Activated CD8-positive, alpha-beta T cell treated with anti-CD3 and anti-CD28 coated beads for 36 hours (primary cell): ENCODE measurements at places on chromosomes 11 and 22.

GRCh38 chr11:64297699-64298358 is 2.3 kb upstream of the CATSPERZ start:
- DNase-seq, result no peak
- H3K27me3 ChIP-seq, result peaks cover 73% of the 10 kb centered on the region
- H3K4me3 ChIP-seq, result no peak overlapping the region
- H3K36me3 ChIP-seq, result no peaks in the 10 kb centered on the region

GRCh38 chr22:45575607-45576272 is 73.1 kb downstream of the FBLN1 start:
- peaks cover 7% of the 10 kb centered on the region for H3K27me3 ChIP-seq
- no peak overlapping the region for H3K4me3 ChIP-seq
- no peak for DNase-seq
- no peak overlapping the region for H3K27ac ChIP-seq
- H3K4me1 ChIP-seq, result no peaks in the 10 kb centered on the region

DNA sequence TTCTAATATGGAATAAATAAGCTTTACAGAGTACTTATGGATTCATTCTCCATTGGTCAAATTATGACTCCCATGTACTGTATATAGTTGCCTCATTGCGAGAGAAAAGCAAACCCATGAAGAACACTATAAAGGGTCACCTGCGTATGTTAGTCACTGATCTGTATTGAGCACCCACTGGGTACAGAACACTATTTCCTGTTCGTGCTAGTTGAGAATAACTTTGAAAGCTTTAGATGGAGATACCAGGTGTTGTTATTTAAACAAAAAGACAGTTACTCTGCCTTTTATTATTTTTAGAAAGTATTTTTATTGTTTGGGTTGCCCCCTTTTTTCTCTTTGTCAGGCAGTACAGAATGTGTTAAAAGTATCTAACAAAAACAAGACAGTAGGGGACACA is 79.9 kb downstream of the DEUP1 start:
- no peak overlapping the region for H3K4me3 ChIP-seq
- peaks cover 3% of the 10 kb centered on the region for H3K27me3 ChIP-seq
- DNase-seq, result no peak
- peaks cover 1% of the 10 kb centered on the region for H3K4me1 ChIP-seq
- no peaks in the 10 kb centered on the region for H3K36me3 ChIP-seq

GRCh38 chr22:41524809-41525449 is 19.3 kb downstream of the POLR3H start:
- peak; percentile 88 for DNase-seq
- H3K4me1 ChIP-seq, result peaks cover 16% of the 10 kb centered on the region
- no peaks in the 10 kb centered on the region for H3K27me3 ChIP-seq
- H3K4me3 ChIP-seq, result no peak overlapping the region

DNA sequence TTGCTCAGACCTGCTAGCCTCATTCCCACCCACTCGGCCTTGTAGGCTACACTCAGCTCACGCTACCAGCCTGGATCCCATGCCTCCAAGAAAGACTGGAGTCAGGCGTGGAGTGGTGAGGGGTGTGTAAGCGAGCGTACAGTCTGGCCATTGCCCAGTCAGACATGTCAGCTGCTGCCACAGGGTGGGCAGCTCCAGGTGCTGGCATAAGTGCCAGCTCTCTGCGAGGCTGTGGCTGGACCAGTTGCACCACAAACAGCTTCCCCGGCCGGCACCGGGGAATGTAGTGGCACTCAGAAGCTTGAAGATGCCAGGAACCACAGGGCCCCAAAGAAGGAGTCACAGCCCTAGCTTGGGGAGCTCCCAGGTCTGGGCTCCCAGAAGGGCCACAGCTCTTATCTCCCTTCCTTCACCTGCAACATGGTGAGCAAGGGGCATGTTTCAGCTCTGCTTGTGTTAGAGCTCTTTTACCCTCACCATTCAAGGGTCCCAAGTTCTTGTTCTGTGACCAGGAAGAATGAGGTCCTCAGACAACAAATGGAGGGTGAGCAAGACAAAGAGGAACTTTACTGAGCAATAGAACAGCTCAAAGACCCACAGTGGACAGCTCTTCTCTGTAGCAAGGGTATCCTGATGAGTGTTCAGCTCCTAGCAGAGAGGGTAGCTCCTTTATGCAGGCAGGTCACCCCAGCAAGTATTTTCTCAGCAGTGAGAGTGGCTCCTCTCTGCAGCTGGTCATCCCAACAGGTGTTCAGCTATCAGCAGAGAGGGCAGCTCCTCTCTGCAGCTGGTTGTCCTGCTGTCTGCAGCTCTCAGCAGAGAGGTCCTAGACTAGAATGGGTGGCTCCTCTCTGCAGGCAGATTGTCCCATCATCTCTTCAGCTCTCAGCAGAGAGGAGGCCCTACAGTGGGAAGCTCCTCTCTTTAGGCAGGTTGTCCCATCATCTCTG is 6.0 kb downstream of the SBF2 start:
- peaks cover 19% of the 10 kb centered on the region for H3K4me1 ChIP-seq
- no peak overlapping the region for H3K4me3 ChIP-seq
- no peak for DNase-seq
- peaks cover 4% of the 10 kb centered on the region for H3K27me3 ChIP-seq

DNA sequence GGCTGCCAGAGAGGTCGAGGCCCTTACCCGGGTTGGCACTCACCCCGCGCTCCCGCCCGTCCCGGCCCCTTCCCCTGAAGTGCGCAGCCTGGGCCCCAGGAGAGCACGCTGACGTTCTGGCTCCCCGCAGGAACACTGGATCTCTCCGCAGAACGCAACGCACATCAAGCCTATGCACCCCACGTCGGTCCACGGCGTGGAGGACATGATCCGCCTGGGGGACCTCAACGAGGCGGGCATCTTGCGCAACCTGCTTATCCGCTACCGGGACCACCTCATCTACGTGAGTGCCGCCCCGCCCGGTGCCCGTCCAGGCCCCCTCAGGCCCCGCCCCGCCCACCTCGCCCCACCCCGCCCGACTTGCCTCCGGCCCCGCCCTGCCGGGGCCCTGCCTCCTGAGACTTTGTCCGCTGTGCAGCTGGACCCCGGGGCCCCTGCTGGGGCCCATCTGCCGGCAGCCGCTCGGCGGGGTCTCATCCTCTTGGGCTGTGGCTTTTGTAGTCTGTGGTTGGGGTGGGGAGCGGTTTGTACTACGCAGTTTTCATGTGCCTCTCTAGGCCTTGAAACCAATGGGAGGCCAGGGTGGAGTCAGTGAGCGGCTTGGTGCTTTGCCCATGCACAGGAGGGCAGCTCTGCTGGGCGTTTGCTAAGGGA is 19.7 kb downstream of the MYO7A start:
- H3K27ac ChIP-seq, result peak overlapping the region; percentile 60
- peak; percentile 74 for DNase-seq
- no peaks in the 10 kb centered on the region for H3K27me3 ChIP-seq
- peaks cover 39% of the 10 kb centered on the region for H3K4me1 ChIP-seq

DNA sequence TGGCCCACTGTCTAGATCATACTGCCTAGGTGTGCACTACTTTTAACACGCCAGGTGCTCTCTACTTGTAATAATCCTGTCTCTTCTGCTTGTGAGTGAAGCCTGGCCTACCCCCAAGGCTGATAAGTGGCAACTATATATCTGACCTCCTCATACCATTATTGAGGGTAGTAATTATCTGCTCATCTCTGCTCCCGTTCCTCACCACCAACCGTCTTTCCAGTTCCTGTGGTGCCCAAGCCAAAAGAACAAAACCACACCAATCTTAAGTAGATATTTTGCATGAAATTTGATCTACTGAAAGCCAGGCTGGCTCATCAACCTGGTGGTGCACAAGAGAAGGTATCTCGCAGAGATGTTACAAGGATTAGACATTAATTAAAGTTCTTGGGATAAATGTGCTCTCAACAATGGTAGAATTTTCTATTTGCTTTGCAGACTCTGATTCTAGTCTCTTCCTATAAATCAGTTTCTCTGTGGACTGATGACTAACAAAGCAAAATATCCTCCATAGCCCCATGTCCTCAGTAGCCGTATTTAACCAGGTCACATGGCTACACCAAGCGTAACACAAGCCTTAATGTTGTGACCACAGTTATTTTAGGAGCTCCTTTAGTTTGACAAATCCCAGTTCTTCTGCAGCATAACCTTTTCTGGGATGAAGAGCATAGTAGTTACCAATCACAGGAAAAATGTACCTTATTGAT is 267.2 kb downstream of the NTM start:
- H3K4me3 ChIP-seq, result no peak overlapping the region
- no peaks in the 10 kb centered on the region for H3K27me3 ChIP-seq
- H3K36me3 ChIP-seq, result no peaks in the 10 kb centered on the region
- no peak overlapping the region for H3K27ac ChIP-seq
- H3K4me1 ChIP-seq, result no peaks in the 10 kb centered on the region
- DNase-seq, result no peak

- H3K27me3 ChIP-seq, result peaks cover 38% of the 10 kb centered on the region
- H3K27ac ChIP-seq, result no peak overlapping the region
- no peak overlapping the region for H3K4me3 ChIP-seq
- no peaks in the 10 kb centered on the region for H3K36me3 ChIP-seq
- DNase-seq, result no peak
- H3K4me1 ChIP-seq, result peaks cover 11% of the 10 kb centered on the region
These were observed 9.9 kb upstream of the MAP6 start for GRCh38 chr11:75678620-75679259.

GRCh38 chr11:70925238-70925637 is 327.1 kb downstream of the SHANK2 start:
- no peak for DNase-seq
- H3K27me3 ChIP-seq, result peaks cover 5% of the 10 kb centered on the region
- no peak overlapping the region for H3K27ac ChIP-seq

DNA sequence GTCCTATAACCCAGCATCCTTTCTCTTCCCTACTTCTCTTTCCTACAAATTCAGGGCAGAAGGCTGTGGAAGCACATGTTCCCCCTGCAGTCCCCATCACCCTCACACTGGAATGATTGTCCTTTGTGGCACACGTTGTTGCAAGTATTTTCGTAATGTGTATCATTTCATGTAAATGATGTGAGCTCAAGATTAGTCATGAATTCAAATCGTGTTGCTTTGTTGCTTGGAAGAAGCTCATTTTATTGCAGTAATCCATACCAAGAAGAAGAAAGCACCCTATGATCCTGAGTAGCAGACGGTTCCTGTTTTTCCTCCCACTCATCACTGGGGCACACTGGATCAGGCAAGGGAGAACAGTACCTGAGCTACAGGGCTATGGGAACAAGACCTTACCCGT is 173.4 kb downstream of the NCAM1 start:
- H3K36me3 ChIP-seq, result no peaks in the 10 kb centered on the region
- H3K27ac ChIP-seq, result no peak overlapping the region
- H3K4me1 ChIP-seq, result no peaks in the 10 kb centered on the region
- peaks cover 17% of the 10 kb centered on the region for H3K27me3 ChIP-seq
- H3K4me3 ChIP-seq, result no peak overlapping the region

DNA sequence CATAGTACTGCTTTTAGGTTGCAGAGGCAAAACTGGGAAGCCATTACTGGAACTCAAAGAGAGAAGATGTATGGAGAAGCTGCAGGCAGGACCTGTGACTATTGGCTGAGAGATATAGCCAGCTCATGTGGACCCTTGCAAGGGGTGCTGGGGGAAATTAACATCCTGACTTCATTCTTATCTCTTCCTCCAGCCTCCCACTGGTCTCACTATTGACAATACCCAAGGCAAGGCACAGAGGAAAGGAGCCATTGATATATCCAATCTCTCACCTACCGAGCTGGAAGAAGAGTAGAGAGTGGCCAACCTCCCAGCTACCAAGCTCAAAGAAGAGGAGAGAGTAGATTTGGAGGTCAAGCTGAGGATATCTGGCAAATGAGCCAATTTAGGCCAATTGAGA is 36.8 kb upstream of the ZBED5 start:
- H3K27me3 ChIP-seq, result no peaks in the 10 kb centered on the region
- H3K36me3 ChIP-seq, result no peaks in the 10 kb centered on the region

- no peak overlapping the region for H3K4me3 ChIP-seq
- no peak for DNase-seq
- no peak overlapping the region for H3K27ac ChIP-seq
- H3K27me3 ChIP-seq, result peaks cover 8% of the 10 kb centered on the region
- H3K4me1 ChIP-seq, result no peaks in the 10 kb centered on the region
These were observed 415.4 kb downstream of the MN1 start for GRCh38 chr22:27386186-27386585.

GRCh38 chr11:65573391-65574079 is 1.2 kb downstream of the FAM89B start:
- H3K4me3 ChIP-seq, result peak overlapping the region; percentile 77
- DNase-seq, result no peak
- peak overlapping the region; percentile 81 for H3K27ac ChIP-seq
- peaks cover 37% of the 10 kb centered on the region for H3K36me3 ChIP-seq

- H3K36me3 ChIP-seq, result peaks cover 25% of the 10 kb centered on the region
- H3K27me3 ChIP-seq, result no peaks in the 10 kb centered on the region
- DNase-seq, result peak; percentile 44
- H3K27ac ChIP-seq, result peak overlapping the region; percentile 98
- H3K4me1 ChIP-seq, result peaks cover 39% of the 10 kb centered on the region
These were observed 1.2 kb downstream of the UBE2L6 start for GRCh38 chr11:57566005-57566904.

DNA sequence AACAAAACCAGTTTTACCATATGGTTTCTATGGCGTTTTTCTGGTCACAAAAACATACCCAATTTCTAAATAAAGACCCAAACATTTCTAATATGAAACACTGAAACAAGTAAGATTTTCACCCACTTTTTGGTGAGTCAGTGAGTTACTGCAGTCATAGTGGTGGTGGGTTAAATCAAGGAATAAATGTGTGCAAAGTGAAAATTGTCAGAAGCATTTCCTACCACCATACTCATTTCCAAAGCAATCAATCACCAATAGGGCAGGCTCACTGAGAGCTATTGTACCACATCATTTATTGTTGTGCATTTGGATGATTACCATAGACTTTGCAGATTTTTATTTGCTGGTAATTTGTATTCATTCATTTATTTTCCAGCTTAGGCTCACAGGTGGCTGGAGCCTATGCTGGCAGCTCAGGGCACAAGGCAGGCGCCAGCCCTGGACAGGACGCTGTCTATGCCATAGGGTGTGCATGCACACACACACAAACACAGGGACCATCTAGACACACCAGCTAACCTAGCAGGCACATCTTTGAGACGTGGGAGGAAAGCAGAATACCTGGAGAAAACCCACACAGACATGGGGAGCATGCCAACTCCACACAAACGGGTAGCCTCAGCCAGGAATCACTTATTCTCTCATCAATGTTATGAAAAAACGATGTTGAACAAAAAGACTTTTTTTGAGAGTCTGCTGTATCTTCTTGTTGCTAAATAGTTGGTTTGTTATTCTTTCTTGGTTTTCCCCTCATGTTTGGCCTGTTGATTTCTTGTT is 5.1 kb downstream of the FAM118B start:
- H3K27ac ChIP-seq, result peak overlapping the region; percentile 13
- peaks cover 29% of the 10 kb centered on the region for H3K4me1 ChIP-seq
- H3K36me3 ChIP-seq, result no peaks in the 10 kb centered on the region

GRCh38 chr11:115887316-115887715 is 383.1 kb upstream of the CADM1 start:
- H3K27ac ChIP-seq, result no peak overlapping the region
- H3K27me3 ChIP-seq, result no peaks in the 10 kb centered on the region
- H3K4me1 ChIP-seq, result no peaks in the 10 kb centered on the region
- H3K36me3 ChIP-seq, result no peaks in the 10 kb centered on the region
- DNase-seq, result no peak

- no peak overlapping the region for H3K4me3 ChIP-seq
- peaks cover 8% of the 10 kb centered on the region for H3K4me1 ChIP-seq
- no peaks in the 10 kb centered on the region for H3K36me3 ChIP-seq
- no peaks in the 10 kb centered on the region for H3K27me3 ChIP-seq
- H3K27ac ChIP-seq, result no peak overlapping the region
These were observed 11.7 kb downstream of the OSBPL5 start for GRCh38 chr11:3153291-3153861.
